ENCODE measurements at places on chromosomes 7 and 10.

GRCh38 chr7:92914645-92915044 is 78.3 kb upstream of the CDK6 start:
- DNase-seq = no peak

- no peak for DNase-seq
Observed at GRCh38 chr10:34434119-34434594, 380.9 kb downstream of the PARD3 start.

DNA sequence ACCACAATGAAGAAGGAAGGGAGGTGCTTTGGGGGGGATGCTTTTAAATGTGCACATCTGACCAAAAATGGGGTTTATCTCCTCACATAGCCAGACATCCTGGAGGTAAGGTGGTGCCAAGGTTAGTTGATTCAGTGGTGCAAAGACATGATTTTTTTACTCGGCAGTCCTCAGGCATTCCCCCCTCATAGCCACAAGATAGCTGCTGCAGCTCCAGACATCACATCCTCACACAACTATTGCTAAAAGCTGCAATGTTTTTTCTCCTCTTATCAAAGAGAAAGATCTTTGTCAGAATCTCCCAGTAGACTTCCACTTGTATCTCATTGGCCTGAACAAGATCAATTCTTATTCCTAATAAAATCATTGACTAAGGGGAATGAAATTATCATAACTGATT is 141.3 kb upstream of the ZNF438 start:
- DNase-seq = no peak

GRCh38 chr7:95897557-95898251 is 125.3 kb downstream of the DYNC1I1 start:
- DNase-seq = no peak

DNA sequence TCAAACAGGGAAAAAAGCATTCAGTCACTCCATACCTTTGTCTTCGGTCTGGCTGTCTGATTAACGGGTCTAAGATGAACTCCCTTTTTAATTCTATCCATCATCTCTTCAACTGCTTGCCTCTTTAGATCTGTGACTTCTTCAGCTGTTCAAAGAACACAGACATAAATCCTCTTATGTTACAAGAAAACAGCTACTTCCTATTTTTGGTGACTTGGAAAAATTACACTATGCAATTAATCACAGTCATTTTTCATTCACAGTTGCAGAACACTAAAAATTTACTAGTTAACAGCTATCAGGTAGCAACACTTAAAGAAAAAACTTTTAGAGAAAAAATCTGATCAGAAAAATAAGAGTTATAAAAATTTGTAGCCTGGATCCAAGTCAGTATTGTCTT is 66.0 kb downstream of the ENO4 start:
- no peak for DNase-seq

GRCh38 chr10:110625356-110625894 is 18.7 kb upstream of the RBM20 start:
- no peak for DNase-seq

- no peak for DNase-seq
Observed at GRCh38 chr7:1106793-1107421, 19.0 kb downstream of the GPER1 start.

GRCh38 chr7:16589881-16590280 is 55.7 kb downstream of the ANKMY2 start:
- DNase-seq = no peak

GRCh38 chr10:61223576-61223975 is 229.6 kb downstream of the TMEM26 start:
- DNase-seq = no peak
